Fibroblast of lung (primary cell): ENCODE measurements at places on chromosomes 12 and 14. TPM values are rescaled to one million over a fixed set of nuclear protein-coding genes. Genes with fewer than 3 reads are reported as not detected.

The TEX22 gene
- total RNA-seq = 0.33 and 0.51 TPM in 2 replicates

The TMEM229B gene
- 0.77 and 0.99 TPM in 2 replicates for total RNA-seq

The GPR84 gene
- total RNA-seq = not detected in 2 replicates

The FOXN3 gene
- 27.5 and 27.9 TPM in 2 replicates for total RNA-seq

The PAH gene
- total RNA-seq = not detected in 2 replicates

The TOMM20L gene
- not detected in 2 replicates for total RNA-seq

The CPNE6 gene
- not detected in 2 replicates for total RNA-seq

The SELPLG gene
- total RNA-seq = 0.51 and 1.5 TPM in 2 replicates

The SERPINA12 gene
- total RNA-seq = not detected in 2 replicates

The RASSF9 gene
- 0.33 and 0.77 TPM in 2 replicates for total RNA-seq

The LRRK2 gene
- 10.8 and 14.0 TPM in 2 replicates for total RNA-seq

The OLR1 gene
- 0.26 and 1.2 TPM in 2 replicates for total RNA-seq

The KRT5 gene
- not detected in 2 replicates for total RNA-seq

The CMKLR1 gene
- total RNA-seq = under 0.01 TPM in 1 of 2 replicates, not detected in the other

The GPR65 gene
- under 0.01 and 0.17 TPM in 2 replicates for total RNA-seq

The MYL2 gene
- not detected in 2 replicates for total RNA-seq

The PLEKHG7 gene
- not detected in 2 replicates for total RNA-seq
